RKO (cell line): ENCODE measurements at places on chromosomes 6 and 20.

DNA sequence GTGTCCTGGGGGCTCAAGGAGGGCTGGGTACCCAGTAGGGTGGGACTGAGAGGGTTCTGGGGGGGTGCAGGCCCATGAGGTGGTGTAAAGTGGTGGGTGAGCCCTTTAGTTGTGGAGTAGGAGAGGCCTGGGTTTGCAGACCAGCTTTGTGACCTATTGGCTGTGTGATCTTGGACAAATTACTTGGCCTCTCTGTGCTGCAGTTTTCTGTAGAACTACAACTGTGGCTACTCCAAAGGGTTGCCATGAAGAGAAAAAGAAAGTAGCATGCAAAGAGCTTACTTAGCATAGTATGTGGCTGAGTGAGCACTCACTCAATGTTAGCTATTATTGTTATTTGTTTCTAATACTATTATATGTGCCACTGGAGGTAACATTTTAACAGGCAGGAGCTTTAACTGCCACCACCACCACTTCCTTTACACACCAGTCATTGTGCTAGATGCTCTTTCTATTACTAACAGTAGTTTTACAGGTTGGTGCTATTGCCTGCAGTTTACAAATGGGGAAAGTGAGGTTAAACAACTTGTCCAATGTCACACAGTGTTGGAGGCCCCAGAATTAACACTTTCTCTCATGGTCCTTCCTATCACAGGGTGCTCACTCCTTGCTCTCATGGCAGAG is 286.8 kb downstream of the DHX35 start:
- no peak for DNase-seq

DNA sequence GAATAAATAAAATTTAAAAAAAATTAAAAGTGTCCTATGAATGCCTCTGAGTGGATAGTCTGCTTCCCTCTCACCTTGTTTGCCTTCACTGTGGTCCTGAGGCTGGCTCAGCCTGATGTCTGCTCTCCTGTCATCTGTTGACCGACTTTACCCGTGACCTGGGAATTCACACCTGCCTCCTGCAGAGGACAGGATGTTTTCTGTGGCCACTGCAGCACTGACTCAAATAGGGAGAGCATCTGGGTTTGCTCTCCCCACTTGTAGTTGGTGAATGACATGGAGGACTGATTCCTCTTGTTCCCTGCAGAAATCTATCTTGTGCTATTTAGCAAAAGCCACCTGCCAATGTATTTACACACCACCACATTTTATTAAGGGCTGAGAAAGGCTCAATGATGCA is 52.4 kb upstream of the ERVFRD-1 start:
- DNase-seq: no peak

GRCh38 chr6:9647071-9647445 is 767.8 kb downstream of the TFAP2A start:
- no peak for DNase-seq

GRCh38 chr20:50418890-50419642 is 91.1 kb upstream of the PTPN1 start:
- no peak for DNase-seq

DNA sequence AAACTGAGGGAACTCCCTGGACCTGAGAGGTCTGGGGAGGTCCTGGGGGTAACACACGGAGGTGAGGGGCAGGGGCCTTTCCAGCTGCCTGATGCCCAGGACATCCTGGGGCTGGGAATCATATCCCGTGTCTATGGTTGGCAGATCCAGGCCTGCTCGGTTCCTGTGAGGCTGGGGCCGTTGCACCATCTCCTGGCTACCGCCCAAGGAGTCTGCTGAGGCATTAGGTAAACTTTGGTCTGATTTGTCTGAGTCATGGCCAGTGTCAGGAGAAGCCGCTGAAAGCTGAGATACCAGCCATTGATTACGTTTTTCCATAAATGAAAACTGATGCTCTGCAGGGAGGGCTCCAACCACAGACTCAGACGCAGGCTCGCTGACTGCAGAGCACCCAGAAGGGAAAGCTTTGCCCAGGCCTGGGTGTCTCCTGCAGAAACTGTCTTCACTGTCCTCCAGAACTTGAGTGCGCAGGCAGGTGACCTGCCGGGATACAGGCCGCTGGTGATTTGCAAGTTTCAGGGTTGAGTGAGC is 14.2 kb downstream of the TRAF3IP2 start:
- DNase-seq: peak; percentile 29
